ENCODE measurements at places on chromosomes 11 and 22.

GRCh38 chr11:107720303-107720774 lies 8.5 kb upstream of the SLN start:
- no peak for DNase-seq

DNA sequence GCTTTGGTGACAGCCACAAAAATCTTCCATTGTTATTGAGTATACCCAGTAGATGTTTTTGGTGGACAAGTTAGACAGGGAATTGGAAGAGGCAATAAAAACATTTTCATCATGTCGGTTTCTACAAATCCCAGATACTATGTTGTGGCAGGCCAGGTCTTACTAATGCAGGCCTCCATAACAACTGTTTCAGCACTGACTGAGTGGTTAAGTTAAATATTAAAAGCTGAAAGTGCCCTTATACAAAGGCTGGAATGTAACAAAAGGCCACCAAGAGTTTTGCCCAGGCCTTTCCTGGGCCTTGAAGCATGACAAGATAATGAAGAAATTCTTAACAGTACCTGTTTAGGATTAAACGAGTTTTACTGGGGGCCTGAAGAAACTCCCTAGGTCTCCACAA lies 29.3 kb downstream of the DMC1 start:
- no peak for DNase-seq

GRCh38 chr11:58999291-58999680 lies 60.0 kb downstream of the GLYATL1 start:
- DNase-seq = no peak

DNA sequence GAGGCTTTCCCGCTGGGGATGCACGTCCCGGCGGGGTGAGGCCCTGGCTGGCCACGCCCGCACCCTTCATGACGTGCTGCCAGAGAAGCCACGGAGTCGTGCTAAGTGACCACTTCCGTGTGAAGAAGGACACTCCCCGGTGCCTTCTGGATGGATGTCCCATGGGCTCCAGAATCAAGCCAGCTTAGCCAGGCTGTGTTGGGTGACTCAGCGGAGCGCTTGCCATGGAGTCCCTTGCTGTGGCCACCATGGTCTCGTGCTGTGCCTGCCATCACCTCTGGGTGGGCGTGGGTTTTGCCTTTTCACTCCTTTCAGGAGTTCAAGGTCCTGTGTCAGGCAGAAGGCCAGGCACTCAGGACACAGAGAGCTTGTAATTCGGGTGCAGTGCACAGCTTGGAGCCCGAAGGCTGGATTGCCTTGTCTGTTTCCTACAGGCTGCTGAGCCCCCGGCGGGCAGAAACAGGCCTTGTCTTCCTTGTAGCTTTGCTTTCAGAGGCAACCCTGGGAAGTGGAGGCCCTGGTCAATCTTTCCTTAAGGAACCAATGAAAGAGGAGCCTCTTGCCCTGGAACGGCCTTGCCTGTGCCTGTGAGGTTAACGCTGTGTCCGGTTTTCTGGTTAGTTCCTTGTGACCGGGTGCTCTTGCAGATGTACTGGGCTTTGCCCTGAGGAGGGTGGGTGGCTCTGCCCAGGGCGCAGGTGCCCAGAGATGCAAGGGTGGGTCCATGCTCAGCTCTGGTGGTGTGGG lies 268.6 kb downstream of the TBC1D22A start:
- DNase-seq = no peak

GRCh38 chr11:84091212-84091986 lies 805.2 kb upstream of the CCDC90B start:
- DNase-seq = no peak

GRCh38 chr22:33853200-33854097 lies 66.8 kb downstream of the LARGE1 start:
- DNase-seq = no peak

DNA sequence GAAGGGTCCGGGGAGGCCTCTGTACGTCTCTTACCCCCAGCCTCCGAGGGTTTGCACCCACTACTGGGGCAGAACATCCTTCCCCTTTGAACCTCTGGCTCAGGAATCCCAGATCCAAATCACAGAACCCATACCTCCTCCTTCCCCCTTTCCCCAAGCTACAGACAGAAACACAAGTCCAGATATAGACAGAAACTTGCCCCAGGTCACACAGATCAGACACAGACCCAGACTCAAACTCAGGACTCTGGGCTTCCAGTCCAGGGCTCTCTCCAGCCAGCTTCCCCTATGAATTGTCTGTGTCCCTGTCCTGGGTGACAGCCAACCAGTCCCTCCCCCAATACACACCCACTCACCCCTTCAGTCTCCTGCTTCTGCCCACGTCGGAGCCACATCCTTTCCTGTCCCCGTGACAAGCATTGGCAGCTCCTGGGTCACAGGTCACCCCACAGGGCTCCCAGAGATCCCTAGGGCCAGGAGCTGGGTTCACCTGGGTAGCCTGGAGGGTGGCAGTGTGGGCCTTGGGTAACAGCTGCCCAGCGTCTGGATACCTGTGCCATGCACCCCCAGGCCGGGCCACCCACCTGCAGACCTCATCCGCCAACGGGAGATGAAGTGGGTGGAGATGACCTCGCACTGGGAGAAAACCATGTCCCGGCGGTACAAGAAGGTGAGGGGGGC lies 772 bp downstream of the TBC1D10C start:
- DNase-seq = no peak
